ENCODE measurements at places on chromosomes 6 and 20.

GRCh38 chr20:62918831-62919230 is 7.5 kb downstream of the DIDO1 start:
- DNase-seq: no peak

DNA sequence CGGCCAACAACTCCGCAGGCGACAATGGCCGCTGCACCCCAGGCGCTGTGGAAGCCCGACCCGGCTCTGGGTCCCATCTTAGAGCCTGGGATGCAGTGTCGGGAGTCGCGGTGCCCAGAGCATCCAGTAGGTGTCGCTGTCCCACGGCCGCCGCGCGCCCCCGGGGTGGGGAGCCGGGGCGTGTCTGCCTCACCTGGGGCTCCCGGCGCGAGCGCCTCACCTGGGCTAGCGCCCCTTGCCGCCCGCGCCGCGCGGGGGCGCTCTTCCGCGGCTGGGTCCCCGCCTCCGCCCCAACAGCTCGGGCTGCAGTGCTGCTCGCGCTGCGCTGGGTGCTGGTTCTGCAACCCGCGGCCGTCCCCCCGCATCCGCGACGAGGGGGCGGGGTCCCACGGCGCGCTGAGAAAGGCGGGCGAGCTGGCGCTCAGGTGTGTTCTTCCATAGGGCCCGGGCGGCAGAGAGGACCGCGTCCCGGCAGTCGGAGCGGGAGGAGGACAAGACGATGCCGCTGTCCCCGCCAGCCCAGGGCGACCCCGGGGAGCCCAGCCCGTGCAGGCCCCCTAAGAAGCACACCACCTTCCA is at the start of gene CRYBG1:
CRYBG1 (plus strand) TSS at position 308 of the 579 bp plus-strand sequence; CDS start at position 500, 192 bp downstream.
- no peak for DNase-seq

DNA sequence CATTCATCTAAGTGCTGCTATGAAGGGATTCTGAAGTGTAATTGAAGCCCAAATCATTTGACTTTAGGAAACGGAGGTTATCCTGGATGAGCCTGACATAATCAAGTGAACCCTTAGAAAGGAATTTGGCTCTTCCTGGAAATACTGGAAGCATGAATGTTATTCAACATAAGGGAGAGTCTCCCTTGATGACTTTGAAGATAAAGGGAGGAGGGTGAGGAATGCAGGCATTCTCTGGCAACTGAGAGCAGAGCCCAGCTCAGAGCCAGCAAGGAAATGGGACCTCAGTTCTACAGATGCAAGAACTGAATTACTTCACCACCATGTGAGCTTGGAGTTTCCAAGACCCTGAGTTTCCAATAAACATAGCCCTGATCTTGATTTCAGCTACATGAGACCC is 168.2 kb downstream of the DLL1 start:
- DNase-seq: no peak

- DNase-seq: no peak
These were observed 103.1 kb downstream of the SULF2 start for GRCh38 chr20:47682028-47682783.

- DNase-seq: no peak
These were observed 7.3 kb upstream of the USP45 start for GRCh38 chr6:99522531-99522930.

DNA sequence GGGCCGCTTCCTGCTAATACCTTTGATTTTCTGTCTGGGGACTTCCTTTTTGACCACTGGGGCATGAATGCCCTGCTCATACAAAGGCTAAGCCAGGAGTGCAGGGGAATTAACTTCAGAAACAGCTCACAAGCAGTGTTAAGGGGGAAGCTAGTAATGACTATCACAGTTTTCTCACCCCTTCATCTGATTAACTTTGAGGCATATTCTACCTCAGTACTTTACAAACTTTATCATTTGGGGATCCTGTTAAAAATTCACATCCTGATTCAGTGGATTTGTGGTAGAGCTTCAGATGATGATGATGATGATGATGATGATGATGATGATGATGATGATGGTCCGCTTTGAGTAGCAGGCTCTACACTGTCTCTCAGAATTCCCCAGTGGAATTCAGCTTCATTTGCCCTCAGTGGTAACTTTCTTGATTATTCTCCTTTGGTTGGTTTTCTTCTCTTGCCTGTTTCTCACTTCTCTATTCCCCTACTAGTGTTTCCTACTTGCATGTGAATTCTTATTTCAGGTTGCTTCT is 78.4 kb upstream of the TMEM170B start:
- DNase-seq: no peak

DNA sequence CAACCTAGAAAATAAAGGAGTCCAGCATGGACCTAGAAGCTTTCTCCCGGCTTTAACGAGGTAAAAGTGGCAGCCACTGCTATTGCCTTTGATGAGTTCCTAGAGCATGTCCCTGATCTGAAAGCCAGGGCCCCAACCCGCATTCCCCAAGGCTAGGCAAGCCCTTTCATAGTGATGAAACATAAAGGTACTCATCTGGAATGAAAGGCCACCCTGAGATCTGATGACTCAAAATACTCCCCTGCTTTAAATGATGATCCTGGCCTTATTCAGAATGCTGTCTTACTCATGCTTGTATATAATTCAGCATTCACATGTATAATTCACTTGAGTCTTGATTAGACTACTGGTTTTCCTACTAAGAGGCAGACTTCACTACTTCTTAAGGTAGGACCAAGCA is 21.3 kb downstream of the TTPAL start:
- DNase-seq: no peak

- DNase-seq: no peak
These were observed 274.2 kb upstream of the CDH4 start for GRCh38 chr20:60977901-60978300.

Measured in LNCaP clone FGC (cell line).